Right lung (tissue), 10 donors: ENCODE measurements at places on chromosomes 1 and 21.
A peak's percentile ranks its signal among the peaks of the same experiment; 100 is the strongest.

DNA sequence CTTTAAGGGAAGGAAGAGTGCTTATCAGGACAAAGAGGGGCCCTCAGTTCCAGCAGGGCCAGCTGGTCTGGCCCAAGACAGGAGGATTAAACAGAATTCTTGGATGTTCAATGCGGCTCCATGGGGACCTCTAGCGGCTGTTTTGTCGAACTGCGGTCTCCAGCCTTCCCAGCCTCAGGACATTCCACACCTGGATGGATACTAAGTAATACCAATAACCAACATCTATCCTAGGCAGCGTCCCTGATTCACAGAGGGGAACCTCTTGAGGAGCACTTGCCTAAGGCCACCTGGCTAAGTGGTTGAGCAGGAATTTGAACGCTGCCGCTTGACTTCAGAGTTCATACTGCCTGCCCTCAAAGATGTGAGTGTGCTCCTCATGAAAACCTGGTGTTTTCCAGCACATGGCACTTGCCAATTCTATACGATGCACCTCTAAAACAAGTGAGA is 15.5 kb upstream of the CD247 start:
- peak; percentile 67 for DNase-seq

DNA sequence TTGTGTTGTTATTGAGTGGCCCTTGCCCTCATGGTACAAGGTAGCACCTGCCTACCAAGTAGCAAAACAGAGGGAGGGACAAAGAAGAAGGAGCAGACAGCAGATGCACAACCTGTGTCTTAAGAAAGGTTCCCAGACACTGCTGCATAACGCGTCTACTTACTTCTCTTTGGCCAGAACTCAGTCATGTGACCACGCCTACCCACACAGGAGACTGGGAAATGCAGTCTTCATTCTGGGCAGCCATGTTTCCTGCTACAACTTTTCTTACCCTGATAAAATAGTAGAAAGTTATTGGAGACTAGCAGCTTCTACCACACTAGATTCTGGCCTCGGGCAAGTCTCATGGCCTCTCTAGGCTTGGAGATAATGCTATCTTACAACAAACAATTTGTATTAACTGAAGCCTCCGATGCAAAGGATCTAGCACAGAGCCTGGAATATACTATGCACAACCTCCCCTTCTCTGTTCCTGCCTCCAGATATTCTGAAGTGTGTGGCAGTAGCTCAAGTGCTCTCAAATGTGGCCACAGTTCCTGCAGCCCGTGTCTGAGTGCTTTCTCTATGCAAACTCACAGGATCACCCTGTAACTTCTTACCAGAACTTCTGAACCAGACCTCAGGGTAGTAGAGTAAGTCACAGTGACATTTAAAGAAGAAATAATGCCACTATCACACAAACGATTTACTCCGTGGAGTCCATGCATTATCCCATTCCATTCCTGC is 34.1 kb upstream of the BTG2 start:
- DNase-seq: no peak

DNA sequence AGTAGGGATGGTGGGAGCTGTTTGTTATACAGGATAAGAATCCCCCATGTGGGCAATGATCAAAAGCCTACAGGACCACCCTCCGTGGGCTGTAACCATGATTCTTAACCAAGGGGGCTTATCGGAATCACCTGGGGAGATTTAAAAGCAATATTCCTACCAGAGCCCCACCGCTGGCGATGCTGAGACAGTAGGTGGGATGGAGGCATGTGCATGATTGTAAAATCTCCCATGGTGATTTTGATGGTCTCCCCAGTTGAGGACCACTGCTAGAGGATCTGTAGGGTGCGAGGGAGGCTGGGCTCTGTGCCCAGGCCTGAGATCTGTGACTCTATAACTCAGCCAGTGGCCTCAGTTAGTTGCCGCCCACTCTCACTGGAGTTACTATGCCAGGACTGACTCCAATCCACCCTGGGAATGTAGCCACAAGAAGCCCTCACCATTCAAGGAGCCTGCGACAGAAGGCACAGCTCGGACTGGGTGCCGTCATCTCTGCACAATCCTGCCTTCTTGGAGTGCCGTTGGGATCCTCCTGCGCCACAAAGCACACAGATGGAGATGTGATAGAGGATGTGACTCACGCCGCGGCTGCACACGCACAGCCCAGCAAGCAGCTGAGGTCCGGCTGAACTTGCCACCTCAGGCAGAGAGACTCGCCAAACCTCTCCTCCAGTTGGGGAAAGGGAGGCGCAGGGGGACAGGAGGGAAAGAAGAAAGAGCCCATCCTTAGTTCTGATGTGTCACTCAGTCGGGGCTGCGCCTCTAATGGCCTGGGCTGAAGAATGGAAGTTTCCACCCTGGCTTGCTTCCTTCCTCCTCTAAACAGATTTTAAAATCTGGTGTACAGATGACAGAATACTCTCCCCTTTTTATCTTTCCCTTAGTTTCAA is 26.5 kb downstream of the AKNAD1 start:
- DNase-seq: peak; percentile 49

DNA sequence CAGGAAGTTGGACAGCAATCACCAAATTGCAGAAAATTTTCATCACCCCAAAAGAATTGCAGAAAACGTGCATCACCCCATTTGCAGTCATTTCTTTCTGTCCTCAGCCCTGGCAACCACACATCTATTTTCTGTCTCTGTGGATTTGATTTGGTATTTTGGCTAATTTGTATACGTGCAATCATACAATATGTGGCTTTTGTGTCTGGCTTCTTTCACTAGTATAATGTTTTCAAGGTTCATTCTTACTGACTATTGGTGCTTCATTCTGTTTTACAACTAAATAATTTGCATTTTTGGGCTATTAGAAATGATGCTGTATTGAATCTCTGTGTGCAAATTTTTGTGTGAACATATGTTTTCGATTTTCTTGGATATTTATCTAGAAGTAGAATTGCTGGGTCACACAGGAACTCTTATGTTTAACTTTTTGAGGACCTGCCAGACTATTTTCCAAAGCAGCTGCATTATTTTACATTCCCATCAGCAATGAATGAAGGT is 24.8 kb upstream of the PRDM2 start:
- no peak for DNase-seq

- no peak for DNase-seq
Observed at GRCh38 chr1:109539676-109540075, at the start of gene GPR61. TSS of gene GPR61 (plus strand) at chr1:109539872. CDS start at chr1:109543023, 3,151 bp downstream.

DNA sequence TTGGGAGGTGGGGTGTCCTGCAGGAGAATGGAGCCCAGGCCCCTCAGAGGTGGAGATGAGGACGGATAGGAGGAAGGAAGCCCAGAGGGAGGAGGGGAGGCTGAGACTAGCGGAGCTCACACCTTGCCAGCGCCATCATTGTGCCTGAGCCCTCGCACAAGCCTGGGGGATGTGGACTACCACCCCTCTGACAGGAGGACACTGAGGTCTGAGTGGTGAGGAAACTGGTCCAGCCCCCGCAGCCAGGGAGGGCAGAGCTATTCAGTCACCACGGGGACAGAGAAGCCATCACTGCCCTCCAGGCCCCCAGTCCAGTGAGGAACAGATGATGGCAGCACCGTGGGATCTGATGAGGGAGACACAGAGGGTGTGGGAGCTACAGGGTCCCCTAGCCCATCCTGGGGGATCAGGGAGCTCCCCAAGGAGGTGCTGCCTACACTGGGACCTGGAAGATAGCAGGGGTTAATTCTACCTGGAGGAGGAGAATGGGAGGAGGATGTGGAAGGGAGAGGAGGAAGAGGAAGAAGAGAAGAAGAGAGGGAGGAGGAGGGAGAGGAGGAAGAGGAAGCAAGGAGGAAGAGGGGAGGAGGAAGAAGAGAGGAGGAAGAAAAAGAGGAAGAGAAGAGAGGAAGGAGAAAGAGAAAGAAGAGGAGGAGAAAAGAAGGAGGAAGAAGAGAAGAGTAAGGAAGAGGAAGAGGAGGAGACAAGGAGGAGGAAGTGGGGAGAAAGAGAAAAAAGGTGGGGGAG is 31.0 kb downstream of the MATN1 start:
- DNase-seq: no peak

GRCh38 chr1:153649863-153650235 is 8.7 kb upstream of the SNAPIN start:
- no peak for DNase-seq
